Fibroblast of skin of left quadriceps (primary cell): ENCODE measurements at places on chromosomes 4 and X.
A peak's percentile ranks its signal among the peaks of the same experiment; 100 is the strongest.

- no peak for DNase-seq
These were observed 66.6 kb downstream of the FBXO8 start for GRCh38 chr4:174216799-174217272.

DNA sequence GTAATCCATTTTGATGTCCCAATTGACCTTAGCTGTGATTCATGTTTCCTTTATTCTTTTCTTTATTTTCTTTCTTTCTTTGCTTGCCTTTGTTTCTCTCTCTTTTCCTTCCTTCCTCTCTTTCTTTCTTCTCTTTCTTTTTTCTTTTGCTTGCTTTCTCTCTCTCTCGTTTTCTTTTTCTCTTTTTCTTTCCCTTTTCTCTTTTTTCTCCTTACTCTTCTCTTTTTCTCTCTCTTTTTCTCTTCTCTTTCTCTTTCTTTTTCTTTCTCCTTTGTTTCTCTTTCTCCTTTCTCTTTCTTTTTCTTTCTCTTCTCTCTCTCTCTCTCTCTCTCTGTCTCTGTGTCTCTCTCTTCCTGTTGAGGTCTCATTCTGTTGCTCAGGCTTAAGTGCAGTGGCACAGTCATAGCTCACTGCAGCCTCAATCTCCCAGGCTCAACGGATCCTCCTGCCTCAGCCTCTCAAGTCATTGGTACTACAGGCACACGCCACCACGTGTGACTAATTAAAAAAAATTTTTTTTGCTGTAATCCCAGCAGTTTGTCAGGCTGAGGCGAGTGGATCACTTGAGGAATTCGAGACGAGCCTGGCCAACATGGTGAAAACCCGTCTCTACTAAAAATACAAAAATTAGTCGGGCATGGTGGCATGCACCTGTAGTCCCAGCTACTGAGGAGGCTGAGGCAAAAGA is 8.0 kb upstream of the DHRSX start:
- DNase-seq, result no peak

DNA sequence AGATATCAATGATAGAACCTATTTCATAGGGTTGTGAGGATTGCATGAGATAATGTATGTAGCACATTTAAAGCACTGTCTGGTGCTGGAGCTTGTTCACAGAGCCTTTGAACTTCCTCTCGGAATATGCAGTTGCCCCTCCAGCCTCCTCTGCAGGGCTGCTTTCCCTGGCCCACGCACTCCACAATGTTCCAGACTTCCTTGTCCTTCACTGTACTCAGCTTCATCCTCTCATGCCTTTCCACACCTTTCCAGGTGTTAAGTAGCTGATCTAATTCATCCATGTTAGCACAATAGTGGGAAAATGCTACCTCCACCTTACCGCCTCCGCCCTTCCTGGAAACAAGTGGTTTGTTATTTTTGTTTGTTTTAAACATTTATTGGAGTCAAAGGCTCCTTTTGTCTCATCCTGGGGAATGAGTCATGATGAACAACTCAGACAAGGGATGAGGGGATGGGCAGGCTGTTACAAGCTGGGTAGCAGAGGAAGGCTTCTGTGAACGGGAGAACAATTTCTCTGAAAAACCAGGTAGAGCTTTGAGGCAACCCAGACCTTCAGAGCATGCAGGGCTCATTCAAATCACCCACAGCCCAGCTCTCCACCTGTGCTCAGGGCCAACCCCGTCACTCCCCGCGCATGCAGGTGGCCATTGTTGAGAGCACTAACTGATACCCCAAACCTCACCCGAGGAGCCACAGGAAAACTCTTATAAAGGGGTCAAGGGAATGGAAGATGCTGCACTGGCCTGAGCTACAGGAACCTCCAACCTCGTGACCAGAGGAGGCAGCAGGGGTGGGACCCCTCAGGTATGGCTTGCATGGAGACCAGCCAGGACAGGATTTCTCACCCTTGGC is 84.9 kb upstream of the TBL1X start:
- no peak for DNase-seq

DNA sequence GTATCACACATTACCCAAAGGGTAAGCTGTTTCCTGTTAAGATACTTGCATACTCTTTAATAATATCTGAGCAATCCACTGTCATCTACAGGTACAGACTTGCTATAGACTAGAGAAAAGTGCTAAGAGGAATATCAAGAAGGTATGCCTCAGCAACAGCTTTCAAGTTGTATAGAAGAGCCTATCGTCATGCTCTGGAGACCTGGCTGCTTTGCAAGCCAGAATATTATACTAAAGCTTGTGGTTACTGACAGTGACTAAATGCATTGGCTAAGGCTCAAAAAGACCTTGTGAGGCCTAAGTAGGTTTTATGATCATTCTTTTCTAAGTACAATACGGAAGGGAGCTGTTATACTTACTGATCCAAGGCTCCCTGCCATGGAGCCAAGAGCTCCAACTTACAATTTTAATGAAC is 11.3 kb downstream of the LAMP2 start:
- DNase-seq, result peak; percentile 61

DNA sequence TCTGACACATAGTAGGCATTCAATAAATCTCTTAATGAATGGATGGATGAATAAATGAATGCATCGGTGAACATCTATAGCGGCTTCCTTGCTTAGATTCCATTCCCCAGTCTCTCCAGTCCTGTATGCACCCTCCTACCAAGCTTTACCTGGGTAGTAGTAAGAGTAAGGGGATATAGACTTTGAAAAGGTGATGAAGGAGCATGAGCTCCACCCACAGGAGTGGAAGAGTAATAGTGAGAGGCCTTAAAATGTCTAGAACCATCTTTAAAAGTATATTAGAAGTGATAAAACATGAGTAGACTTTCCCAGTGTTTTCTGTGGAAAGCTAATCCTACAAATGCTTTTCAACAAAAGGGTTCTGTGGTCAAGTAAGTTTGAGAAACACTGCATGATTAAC is 35.5 kb upstream of the GPC3 start:
- DNase-seq, result no peak

- DNase-seq, result no peak
These were observed 398.8 kb upstream of the RPS6KA3 start for GRCh38 chrX:20665481-20665880.

- DNase-seq, result no peak
These were observed 39.2 kb downstream of the POLA1 start for GRCh38 chrX:24732766-24733500.

GRCh38 chr4:184142121-184143000 is 75.3 kb downstream of the ENPP6 start:
- DNase-seq, result no peak

DNA sequence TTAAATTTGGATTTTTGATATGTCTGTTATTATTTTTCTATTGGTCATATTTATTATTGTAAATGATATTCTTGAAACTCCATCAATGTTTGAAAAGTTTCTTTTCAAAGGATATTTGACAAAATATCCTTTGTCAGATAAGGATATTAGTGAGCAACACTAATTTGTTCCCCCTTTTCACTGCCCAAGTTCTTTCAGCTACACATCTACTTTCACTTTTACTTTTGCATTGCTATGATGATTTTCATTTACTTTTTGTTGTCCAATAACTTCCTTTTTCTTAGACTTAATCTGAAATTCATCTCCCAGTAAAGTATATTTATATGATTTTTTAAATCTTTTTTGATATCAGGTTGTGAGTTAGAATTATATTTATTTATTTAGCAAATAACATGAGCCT is 542.3 kb upstream of the ADGRL3 start:
- no peak for DNase-seq

- peak; percentile 20 for DNase-seq
These were observed 232.3 kb upstream of the NEIL3 start for GRCh38 chr4:177077095-177077971.

DNA sequence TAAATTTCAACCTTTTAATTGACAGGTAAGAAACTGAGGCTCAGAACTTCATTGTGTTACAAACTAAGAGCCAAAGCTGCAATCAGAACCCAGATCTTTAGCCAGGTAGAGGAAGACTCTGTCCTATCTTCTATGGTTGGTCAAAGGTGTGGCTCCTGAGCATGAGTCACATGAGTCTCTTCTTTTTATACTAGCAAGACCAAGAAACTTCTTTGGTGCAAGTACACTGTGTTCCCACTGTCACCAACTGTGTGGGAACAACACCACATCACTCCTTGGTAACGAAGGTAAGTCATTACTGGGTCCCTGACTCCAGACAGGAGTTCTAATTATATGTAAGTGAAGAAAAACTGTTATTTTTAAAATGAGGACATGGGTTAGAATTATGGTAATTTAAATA is 290.1 kb downstream of the INPP4B start:
- DNase-seq, result no peak

GRCh38 chr4:159526172-159526571 is 423.3 kb downstream of the RAPGEF2 start:
- no peak for DNase-seq

- peak; percentile 44 for DNase-seq
These were observed at the start of gene CHIC1 for GRCh38 chrX:73562984-73563737. Gene CHIC1, plus strand, starts transcription at chrX:73563197. Its CDS starts 88 bp downstream, at chrX:73563285.

DNA sequence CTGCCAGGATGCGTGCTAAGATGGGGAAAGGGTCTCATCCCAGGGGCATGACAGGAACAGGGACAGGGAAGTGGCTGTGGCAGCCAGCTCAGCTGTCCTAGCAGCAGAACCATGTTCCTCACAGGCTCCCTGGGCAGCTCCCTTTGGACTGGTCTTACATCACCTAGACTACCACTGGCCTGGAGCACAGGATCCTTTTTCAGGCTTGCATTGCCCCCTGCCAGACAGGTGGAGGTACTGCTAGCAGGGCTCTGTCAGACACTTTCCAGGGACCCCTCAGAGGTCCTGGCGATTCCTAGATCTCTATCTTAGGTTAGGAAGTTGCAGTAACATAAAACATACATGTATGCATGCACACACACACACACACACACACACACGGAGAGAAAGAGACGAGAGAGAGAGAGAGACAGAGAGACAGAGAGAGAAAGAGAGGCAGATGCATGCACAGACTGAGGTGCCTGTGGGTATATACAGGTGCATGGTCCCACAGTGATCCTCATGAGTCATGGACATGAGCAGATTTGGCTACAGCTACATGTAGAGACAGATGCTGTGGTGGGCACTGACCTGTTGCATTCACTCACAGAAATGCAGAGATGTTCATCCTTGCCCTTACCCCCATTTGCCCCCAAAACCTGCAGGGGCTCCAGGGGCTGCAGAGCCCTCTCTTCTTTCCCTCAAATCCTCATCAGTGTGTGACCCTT is 63.6 kb downstream of the STARD8 start:
- DNase-seq, result no peak

DNA sequence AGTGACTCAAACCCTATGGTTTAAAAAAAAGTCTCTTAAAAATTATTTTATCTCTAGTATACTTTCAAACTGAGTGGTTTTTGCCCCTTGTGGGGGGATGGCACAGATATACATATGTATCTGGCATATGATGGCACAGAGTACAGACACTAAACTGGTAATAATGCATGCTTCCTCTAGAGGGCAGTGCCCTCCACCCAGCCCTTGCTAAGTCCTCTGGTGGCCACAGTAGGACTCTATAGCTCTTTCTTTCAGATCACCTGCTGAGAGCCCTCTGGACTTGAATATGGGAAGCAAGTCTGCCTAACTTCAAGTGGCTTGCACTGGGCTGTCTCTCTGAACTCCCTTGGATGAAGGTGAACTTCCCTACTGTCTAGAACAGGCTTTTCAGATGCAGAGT is 66.3 kb downstream of the TSPAN7 start:
- no peak for DNase-seq

GRCh38 chrX:15524417-15524816 is 23.8 kb downstream of the BMX start:
- DNase-seq, result no peak

DNA sequence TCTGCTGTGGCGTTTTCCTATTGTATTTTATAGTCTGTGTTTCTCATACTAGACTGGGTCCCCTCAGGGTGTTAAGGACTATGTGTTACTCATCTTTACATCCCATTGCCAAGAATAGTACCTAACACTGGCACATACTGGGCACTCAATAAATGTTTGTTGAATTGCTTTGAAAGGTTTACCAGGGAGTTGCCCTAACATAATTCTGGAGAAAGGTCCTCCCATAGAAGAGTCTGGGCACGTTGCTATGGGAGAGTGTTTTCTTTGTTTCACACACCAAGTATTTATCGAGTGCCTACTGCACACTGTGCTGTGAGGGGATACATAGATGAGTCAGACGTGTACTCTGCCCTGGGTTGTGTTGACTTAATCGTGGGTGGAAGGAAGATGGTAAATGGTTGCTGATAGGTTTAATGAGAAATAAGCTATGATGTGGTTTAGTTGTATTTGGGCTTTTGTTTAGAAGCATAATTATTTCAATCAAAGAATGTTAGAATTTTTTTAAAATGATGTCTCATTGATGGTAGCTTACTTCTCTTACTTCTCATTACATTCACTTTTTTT is 42.9 kb downstream of the AFF1 start:
- no peak for DNase-seq

DNA sequence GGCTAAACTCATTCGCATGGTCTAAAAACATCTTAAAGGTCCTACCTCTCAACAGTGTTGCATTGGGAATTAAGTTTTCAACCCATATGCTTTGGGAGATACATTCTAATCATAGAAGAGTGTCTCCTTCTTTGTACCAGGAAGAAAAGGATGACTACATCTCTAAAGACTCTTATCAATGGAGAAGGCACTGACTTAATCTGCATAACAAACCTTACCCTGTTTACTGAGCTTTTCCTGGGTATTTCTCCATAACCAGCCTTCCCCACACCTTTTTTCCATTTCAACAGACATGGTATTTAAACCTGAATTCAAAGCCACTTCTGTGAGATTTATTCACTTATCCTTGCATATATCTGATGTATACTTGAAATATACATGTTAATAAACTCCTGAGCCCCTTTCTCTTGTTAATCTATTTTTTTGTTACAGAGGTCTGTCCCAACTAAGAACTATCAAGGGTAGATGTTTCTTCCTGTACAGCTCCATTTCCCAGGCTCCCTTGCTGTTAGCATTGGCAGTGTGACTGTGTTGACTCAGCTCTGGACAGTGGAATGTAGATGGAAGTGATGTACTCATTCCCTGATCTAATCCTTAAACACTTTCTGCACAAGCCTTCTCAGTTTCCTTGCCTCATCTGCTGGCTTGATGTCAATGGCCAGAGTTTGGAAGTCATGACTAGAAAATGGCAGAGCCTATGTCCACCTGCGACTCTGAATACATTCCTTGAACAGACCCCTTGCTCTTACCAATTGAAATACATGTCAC is 148.9 kb upstream of the CPEB2 start:
- DNase-seq, result peak; percentile 61

DNA sequence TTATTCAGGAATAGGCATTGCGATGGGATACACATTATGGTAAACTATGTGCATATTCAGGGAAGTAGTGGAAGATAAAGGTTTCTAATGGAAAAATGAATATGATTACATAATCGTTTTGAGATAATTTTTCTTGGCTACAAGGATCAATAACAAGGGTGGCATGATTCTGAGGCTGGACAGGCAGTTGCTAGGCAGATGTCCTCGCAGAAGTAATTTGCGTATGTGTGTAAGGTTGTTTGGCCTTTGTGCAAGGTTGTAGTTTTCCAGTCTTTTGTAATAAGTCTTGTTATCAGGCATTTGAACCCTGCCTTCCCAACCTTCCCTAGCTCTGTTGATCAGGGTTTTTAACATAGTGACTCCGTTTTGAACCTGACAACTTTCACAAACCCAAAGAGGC is 59.7 kb downstream of the RGS12 start:
- no peak for DNase-seq
